ENCODE measurements at places on chromosomes 6 and 20.

GRCh38 chr6:144123836-144124235 lies 26.5 kb upstream of the STX11 start:
- DNase-seq, result no peak

DNA sequence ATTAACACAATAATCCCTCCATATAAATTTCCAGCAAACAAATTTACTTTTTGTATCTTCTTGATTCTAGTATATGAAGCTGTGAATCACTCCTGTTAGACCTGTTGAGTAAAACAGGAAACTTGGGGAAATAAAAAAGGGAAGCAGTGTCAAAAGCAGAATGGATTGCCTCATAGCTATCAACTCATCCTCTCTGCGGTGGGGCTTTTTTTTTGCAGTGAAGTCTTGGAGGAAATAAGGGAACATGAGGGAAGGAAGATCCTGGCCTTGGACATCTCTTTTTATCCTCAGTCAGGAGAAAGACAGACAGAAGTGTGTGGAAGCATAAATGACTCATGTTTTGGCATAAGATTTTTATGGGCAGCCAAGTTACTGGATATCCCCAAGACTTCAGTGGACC lies 332.5 kb downstream of the TFAP2A start:
- DNase-seq, result no peak

GRCh38 chr20:1225263-1225782 lies 521 bp upstream of the RAD21L1 start:
- peak; percentile 63 for DNase-seq

DNA sequence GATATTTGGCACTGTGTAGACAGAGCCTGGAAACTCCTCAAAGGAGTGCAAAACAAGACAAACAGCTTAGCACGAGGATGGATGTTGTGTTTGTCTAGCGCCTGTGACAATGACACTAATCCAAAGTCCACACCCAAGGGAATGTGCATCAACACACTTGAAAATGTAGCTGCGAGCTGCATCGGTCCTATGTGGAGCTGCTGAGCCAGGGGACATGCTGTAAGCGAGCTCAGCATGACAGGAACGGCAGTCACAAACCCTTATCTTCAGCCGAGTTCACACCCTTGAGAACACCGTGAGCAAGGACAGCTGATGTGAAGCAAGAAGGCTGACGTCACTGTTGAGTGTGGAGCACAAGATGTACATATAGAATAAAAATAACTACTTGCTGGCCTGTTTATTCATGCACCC lies 684.3 kb downstream of the QKI start:
- DNase-seq, result no peak

GRCh38 chr6:151275121-151275520 lies 35.4 kb downstream of the AKAP12 start:
- DNase-seq, result no peak

DNA sequence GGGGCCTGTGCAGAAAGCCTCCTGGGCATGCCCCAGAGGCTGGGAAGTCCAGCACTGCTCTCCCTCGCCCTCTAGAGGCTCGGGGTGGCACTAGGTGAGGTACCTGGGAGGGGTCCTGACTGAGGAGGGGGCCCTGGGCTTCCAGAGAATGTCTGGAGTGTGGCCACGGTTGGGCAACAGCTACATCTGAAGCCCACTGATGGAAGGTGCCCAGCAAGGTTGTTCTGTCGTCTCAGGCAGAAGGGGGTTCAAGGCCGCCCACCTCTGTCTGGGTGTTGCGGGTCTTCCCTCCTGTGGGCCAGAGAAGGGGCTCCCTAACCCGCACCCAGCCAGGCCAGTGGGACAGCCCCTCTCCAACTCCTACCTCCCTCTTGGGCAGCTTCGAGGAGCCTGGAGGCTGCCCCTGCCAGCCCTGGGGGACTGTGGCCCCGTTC lies 11.4 kb upstream of the VEGFA start:
- DNase-seq, result no peak

DNA sequence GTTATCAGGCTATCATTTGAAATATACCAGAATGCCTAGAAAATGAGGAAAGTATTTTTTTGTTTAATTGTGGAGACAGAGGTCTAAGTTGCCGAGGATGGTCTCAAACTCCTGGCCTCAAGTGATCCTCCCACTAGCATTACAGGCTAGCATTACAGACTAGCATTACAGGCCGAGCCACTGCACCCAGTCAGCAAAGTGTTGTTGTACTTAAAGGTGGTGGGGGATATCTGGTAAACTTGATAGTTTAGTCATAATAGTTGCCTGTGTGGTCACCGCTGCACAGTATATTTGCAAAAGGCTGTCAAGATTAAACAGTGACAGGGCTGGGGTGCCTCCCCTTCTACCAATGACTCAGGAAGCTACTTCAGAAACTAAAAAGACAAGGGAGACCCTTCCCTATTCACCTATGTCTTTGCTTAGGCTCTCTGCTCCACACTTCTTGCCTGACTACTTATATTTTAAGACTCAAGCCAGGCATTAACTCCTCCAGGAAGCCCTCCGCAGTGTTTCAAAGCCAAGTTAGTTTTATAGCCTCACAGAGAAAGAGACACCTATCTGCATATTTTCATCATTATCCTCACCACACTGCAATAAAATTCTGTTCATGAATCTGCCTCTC lies 3.1 kb upstream of the AKIRIN2 start:
- DNase-seq, result no peak

DNA sequence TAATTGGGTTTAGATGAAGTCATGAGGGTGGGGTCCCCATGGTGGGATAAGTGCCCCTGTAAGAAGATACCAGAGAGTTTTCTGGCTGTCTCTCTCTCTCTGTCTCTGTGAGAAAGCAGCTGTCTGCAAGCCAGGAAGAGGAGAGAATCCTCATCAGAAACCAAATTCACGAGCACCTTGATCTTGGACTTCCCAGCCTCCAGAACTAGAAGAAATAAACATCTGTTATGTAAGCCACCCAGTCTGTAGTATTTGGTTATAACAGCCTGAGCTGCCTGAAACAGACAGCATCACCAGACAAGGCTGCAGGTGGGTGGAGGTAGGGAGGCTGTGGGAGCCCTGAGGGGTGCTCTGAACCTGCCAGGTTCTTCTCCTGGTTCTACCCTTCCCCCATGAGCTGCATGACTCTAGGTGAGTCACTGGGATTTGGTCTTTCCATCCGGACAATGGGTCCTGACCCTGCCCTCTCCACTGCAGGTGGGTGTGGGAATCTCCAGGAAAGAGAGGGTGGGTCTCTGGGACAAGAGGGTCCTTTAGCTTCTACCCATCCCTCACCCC lies 34.3 kb upstream of the VEGFA start:
- no peak for DNase-seq

DNA sequence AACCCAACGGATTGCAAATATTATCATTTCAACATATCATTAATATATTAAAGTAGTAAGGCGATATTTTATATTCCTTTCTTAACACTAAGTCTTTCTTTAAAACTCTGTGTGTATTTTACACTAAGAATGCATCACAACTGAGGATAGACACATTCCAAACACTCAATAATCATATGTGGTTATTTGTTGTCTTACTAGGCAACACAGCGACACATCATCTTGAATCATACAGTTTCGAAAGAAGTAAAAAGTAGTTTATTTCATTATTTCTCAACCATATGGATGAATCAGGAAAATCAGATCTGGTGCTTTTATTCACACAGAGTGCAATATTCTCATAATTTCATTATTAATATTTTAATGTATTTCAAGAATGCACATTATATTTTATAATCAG lies 662.4 kb downstream of the EPHA7 start:
- no peak for DNase-seq

- no peak for DNase-seq
These were observed 29.0 kb downstream of the AFG1L start for GRCh38 chr6:108323710-108324466.

DNA sequence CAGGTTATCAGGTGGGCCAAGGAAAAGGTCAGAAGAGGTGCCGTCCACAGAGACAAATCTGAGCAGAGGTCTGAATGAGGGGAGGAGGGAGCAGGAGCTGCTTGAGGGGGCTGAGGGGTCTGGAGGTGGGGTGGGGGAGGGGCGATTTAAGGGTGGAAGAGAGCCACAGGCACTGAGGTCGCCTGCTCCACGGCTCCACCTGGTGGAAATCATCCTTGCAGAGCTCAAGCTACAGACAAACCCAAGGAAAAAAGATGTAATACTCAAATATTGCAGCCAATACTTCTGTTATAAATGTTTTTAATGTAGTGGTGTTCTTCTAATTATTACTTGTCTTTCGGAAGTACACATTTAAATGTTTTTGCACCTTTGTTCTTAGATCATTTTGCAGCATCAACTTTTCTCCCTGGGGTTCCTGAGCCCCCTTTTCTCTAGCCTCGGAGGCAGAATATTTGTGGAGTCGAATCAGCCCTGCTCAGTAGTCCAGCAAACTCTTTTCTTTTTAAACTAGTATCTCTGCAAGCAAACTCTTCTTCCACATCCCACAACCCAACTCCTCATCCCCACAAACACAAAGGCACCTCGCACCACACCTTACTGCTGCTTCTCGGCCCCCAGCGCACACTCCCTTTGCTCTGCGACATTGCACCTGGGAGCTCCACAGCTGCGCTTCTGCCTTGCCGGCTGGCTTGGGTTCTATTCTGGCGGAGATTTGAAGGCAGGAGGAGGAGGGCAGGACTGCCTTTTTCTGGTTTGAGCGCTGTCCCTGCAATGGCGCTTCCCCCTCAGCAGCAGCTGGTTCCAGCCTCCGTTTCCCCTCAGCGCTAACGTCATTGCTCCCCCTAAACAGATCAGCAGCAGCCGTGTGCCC lies 51.0 kb upstream of the TFAP2A start:
- peak; percentile 67 for DNase-seq

DNA sequence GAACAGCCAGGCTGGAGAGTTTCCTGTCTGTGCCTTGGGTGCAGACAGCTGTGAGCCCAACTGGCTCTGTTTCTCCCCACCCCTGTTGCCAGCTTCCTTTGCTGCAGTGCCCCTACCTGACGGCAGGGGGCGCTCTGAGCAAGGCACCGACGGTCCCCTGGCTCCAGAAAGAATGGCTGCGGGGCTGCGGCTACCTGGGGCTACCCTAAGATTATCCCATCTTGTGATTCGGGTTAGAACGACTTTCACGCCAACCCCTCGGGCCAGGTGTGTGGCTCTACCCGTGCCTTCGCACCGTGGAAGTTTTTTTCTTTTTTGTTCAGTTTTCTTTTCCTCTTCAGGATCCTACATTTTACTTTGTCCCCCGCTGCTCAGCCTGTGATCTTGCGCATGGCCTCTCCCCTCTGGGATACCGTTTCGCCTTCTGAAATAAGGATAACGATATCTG lies 33.4 kb upstream of the AAR2 start:
- DNase-seq, result peak; percentile 56

DNA sequence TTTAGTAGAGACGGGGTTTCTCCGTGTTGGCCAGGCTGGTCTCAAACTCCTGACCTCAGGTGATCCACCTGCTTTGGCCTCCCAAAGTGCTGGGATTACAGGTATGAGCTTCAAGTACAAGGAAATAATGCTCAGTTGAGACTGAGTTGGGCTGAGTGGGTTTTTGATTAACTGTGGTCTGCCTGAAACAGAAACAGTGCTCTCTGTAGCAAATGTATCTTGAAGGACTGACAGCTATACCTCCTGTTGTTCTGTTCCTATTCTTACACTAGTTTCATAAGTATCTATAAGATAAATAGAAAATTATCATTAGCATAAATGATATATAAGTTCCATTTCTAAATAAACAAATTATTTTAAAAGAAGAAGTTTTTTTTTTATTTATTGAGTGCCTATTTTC lies 142.8 kb upstream of the PTPRK start:
- no peak for DNase-seq

DNA sequence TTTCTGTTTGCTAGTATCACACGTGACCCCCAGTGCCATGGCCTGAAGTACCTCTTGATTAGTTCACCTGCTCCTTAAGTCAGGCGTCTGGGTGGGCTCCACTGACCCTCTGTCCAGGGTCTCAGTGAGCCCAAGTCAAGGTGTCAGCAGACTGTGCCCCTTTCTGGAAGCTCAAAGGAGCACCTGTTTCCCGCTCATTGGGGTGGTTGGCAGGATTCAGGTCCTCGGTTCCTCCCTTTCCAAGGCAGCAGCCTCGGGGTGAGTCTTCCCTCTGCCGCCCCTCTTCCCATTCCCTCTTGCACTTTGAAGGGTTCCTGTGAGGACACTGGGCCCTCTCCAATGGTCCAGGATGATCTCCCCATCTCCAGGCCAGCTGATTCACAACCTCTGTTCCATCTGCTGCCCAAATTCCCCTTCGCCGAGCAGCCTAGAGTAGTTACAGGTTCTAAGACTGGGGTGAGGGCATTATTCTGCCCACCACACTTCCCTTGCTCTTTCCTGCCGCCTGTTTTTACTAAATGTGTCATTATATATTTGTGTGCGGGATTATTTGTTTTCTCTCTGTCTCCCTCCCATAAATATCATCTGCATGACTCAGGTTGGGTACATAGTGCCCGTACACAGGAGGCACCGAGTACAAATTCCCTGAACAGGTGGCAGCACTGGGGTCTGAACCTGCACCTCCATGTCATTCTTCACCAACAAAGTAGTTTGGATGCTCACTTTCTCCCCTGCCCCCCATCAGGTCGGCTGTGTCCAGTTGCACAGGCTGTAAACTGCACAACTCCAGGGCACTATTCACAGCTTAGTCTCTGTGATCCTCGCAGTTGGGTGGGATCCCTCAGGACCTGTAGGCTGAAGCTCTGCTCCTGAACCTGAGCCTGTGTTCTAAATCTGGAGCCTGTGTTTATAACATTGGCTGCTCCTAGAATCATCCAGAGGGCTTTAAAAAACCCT lies 58.5 kb downstream of the RBM38 start:
- DNase-seq, result no peak

DNA sequence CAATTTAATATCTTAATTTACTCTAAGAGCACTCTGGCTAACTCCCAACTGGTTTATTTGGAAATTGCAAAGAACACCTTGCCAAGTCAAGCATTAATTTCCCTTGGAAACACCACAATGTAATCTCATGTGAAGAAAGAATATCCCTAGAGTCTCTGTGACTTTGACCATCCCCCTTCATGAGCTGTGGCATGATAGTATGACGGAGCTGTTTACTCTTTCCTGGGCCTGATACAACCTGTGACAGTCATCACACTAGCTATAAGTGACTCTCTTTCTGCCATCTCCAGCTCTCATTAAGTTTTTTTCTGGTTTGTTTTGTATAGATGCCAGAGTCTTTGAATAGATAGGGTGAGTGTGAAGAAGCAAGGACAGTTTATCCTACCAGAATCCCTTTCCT lies 470.3 kb upstream of the JARID2 start:
- no peak for DNase-seq

DNA sequence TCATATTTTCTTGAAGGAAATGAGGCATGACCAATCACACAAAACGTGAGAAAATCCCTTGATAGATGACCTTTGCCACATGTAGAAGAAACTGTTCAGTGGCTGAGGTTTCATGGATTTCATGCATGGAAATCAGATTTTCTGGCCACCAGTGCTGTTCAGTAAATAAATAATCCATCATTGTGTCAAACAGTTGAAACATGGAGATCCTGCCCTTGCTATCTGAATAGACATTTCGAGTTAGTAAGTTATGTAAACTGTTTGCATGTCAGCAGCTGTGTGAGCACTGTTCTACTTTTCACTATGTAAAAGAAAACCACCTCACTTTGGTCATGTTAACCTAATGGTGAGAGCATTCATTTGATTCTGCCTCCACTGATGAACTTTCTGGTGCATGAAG lies 793.9 kb upstream of the EPHA7 start:
- DNase-seq, result no peak
